ENCODE measurements at places on chromosomes 3 and 15.

- no peak for DNase-seq
These were observed 14.1 kb upstream of the TMEM40 start for GRCh38 chr3:12773030-12773709.

DNA sequence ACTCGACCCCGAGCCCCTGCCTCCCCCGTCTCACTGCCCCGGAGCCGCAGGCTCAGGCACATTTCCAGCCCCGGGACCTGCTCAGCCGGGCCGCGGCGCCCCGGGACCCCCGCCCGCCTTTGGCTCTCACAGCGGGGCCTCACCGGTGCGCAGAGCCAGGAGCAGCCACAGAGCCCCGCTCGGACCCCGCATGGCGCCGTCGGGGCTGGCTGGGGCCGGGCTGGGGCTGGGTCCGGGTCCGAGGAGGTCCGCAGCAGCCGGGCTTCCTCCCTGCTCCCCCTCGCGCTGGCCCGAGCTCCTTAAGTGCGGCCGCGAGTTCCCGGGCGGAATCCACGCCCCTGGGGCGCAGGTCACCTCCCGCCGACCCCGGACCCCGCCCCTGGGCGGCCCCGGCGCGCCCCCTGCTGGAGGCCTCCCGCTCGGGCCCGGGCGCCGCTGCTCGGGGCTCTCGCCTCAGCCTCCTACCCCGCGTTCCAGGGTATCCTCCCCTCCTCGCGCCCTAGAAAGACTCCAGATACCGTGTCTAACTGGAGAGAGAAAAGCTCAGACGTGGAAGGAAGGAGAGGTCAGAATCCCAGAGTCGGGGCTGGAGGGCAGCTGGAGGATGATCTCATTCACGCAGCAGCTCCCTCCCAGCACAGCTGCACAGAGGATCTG is at the start of gene MELTF:
Gene MELTF, minus strand, starts transcription at position 307 of the 657 bp plus-strand sequence. Its CDS starts 115 bp downstream, at position 192.
- DNase-seq, result peak; percentile 86

DNA sequence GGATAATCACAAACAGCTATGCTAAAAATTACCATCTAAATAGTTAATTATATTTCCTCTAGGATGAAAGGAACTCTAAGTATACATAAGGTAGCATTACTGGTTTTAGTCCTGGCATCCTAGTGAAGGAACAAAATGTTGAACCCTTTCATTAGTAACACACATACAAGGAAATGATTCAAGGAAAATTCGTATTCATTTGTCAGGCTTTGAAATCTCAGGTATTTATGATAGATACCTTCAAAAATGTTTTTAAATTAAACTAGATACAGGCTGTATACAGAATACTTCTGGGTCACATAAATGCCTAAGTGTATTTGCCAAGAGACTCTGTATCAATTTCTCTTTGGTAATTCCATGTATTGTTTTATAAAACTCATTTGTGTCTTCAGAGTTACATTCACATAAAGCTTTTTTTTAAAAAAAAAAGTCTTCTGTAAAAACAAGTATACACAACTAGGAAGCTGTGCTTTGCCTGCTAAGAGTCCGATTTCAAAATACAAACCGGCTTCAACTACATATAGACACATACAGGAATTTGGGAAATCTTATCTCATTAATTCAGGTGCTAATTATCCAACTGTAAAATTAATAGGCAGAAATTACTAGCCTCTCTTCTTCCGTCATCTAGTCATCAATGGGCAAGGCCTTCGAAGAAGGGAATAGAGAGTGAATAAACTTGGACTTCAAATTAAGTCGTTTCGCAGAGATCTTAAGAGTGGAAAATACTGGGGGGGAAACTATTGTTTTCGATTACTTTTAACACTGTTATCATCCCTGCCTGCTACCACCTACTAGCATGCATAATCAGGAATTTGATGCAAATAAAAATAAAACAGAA is 1.3 kb downstream of the SECISBP2L start:
- no peak for DNase-seq

DNA sequence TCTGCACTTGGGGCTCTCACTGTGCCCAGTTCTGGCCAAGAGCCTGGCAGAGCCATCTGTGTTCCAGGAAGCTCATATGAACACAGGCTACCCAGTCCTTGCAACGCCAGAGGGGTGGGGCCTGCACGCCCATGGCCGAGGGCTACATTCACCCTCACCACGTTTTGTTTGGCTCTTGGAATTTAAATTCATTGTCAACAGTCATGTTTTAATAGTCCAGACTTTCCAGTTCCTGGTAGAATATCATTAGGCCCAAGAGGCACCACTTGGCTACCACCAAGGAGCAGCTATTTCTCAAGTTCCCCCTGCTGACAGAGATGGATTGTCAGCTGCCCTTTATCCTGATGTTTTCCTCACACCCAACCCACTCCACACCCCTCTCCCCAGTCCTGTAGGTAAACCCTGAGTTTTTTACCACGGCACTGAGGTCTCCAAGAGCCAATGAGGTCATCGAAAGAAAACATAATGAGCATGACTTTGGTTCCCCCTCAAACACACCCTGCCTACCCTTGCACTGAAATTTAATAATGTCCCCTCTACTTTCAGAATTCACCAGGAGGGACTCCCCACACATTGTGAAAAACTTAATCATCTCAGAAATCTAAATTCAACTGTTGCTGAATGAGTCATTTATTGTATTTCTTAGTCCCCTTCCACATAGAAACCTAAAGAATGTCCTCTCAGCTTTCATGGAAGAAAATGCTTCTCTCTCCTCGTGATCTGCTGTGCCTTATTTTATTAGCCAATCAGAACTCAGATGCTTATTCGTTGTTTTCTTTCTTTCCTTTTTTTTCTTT is 125.1 kb downstream of the SHQ1 start:
- DNase-seq, result peak; percentile 48

GRCh38 chr3:172694573-172695246 is 16.2 kb downstream of the NCEH1 start:
- no peak for DNase-seq

GRCh38 chr15:57221134-57221533 is 155.2 kb upstream of the CGNL1 start:
- no peak for DNase-seq

DNA sequence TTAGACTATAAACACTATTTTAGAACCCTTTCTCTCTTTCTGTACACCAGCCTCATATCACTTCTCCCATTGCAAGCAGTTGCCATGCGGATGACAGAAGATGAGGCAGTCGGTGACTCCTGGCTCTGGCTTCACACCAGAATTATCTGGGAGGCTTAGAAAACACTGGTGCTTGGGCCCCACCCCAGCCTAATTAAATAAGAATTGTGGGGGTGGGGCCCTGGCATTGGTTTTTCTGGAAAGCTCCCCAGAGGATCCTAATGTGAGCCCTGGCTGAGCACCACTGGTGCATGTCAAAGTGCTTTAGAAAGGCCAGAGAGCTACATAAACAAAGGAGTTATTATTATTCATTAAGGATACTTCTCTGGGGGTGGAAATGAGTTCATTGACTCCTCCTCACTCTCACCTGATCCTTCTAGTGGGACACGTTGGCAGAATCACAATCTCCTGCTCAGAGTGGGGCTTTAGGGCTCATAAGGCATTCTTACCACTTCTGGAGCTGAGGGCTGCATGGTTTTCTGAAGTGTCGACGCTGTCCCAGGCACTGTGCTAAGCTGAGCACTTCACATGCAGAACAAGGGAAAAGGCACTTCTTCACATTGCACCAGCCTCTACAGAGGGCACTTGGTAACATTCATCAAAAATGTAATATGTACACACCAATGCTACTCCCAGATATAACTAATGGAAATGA is 188.5 kb upstream of the TLE3 start:
- no peak for DNase-seq

- no peak for DNase-seq
These were observed 36.2 kb downstream of the CFAP20DC start for GRCh38 chr3:59013611-59014010.

GRCh38 chr3:194360568-194360967 is 9.0 kb downstream of the LRRC15 start:
- no peak for DNase-seq
